ENCODE measurements at places on chromosomes 11 and 22. TPM values are rescaled to one million over a fixed set of nuclear protein-coding genes. Genes with fewer than 3 reads are reported as not detected.

GRCh38 chr11:38460896-38461295 lies 1862.9 kb upstream of the RAG2 start:
- DNase-seq, result no peak
- H3K27me3 ChIP-seq, result no peaks in the 10 kb centered on the region
- no peak overlapping the region for H3K4me3 ChIP-seq
- no peaks in the 10 kb centered on the region for H3K36me3 ChIP-seq

- no peaks in the 10 kb centered on the region for H3K4me1 ChIP-seq
- H3K27ac ChIP-seq, result no peak overlapping the region
- no peaks in the 10 kb centered on the region for H3K27me3 ChIP-seq
- DNase-seq, result no peak
- no peaks in the 10 kb centered on the region for H3K36me3 ChIP-seq
Measured at GRCh38 chr11:113681282-113681681, 24.8 kb downstream of the TMPRSS5 start.

DNA sequence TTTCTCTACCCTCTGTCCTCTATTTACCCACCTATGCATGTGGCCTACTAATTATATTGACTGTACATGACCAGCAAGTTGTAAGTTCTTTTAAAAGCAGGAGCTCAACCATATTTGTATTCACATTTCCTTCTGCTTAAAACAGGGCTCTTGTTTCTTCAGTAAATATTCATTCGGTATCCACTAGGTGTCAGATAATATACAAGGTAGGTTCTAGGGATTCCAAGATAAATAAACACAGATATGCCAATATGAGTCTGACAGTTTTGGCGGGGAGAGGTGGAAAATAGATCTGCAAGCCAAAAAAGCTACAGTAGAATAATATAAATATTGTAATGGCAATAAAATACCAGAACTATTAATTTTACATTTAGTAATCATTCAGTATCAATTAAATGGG lies 15.3 kb upstream of the RAB30 start:
- H3K27ac ChIP-seq, result no peak overlapping the region
- H3K4me3 ChIP-seq, result no peak overlapping the region
- peaks cover 2% of the 10 kb centered on the region for H3K36me3 ChIP-seq
- no peaks in the 10 kb centered on the region for H3K27me3 ChIP-seq

DNA sequence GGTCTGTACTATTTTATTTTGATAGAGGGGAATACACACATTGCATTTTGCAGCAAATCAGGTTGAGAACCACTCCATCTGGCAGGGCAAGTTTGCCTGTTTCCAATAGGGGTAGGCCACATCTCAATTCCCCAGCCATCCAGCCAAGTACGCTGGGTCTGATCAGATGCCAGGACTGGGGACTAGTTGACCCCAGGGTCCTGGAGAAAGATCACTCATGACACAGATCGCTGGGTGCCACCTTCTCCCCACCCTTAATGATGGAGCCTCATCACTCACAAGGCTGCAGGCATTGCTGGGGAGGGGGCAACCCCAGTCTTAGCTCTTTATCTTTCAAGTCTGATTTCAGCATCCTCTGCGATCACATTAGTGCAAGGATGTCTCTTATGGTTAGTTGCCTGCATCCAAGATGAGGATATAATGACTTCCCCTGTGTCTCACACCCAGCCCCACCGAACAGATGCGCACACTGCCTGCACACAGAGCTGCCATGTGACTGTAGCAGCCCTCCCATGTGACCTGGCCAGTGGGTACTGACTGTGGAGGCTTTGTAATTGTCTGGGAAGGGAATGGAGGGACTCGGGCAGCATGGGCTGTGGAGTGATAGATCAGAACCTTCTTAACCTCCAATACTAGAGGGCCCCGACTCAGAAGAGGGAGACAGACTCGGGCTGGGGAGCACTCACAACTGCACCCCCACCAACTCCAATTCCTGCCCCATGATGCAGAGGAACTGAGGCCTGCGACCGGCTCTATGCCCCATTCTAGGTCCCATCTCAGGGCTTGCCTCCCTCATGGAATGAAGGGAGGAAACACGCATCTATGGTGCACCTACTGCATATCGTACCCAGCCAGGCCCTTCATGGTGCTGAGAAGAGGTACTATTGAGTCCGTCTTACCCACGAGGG lies 155.8 kb downstream of the DSCAML1 start:
- no peak overlapping the region for H3K27ac ChIP-seq
- H3K4me3 ChIP-seq, result no peak overlapping the region
- no peaks in the 10 kb centered on the region for H3K36me3 ChIP-seq

DNA sequence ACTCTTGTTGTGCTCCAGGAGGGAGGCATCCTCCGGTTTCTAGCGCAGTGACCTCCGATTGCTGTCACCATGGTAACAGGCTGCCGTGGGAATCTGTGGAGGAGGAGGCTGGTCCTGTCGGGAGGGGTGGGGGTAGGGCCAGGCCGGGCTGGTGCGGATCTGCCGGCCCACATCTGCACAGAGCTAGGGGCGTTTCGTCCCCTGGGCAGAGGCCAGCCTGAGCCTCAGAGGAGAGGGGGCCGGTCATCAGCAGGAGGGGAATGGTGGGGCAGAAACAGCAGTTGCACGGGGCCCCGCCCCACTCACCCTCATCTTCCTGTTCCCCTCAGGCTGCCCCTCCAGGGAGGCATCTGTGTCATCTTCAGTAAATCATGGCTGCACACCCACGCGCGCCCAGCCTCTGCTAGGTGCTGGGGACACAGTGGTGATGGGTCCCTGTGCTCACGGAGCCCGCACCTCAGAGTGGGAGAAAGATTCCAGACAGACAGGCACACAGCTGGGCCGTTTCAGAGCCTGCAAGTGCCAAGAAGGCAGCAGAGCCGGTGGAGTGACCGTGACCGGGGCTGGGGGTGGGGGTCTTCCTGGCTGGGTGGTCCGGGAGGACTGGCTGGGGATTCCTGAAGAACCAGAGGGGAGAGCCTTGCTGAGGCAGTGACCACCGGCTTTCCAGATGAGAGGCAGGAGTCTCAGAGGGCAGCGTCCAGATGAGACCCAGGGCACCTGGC lies 120.5 kb downstream of the CACNA1I start:
- H3K36me3 ChIP-seq, result no peaks in the 10 kb centered on the region
- H3K27me3 ChIP-seq, result peaks cover 21% of the 10 kb centered on the region
- no peak overlapping the region for H3K27ac ChIP-seq
- no peak for DNase-seq
- H3K4me3 ChIP-seq, result no peak overlapping the region

- H3K4me1 ChIP-seq, result peaks cover 34% of the 10 kb centered on the region
- H3K4me3 ChIP-seq, result peak within 1 kb of the TSS; percentile 72
- peak within 1 kb of the TSS; percentile 80 for H3K27ac ChIP-seq
- no peaks in the 10 kb centered on the region for H3K27me3 ChIP-seq
- H3K36me3 ChIP-seq, result no peaks in the 10 kb centered on the region
Measured at GRCh38 chr11:64225608-64226506, at the start of the genes NUDT22 and TRPT1. TSS of gene NUDT22 (plus strand) at chr11:64226274. CDS start at chr11:64226653, 379 bp downstream. TSS of gene TRPT1 (minus strand) at chr11:64226186. CDS start at chr11:64225860, 326 bp downstream.

DNA sequence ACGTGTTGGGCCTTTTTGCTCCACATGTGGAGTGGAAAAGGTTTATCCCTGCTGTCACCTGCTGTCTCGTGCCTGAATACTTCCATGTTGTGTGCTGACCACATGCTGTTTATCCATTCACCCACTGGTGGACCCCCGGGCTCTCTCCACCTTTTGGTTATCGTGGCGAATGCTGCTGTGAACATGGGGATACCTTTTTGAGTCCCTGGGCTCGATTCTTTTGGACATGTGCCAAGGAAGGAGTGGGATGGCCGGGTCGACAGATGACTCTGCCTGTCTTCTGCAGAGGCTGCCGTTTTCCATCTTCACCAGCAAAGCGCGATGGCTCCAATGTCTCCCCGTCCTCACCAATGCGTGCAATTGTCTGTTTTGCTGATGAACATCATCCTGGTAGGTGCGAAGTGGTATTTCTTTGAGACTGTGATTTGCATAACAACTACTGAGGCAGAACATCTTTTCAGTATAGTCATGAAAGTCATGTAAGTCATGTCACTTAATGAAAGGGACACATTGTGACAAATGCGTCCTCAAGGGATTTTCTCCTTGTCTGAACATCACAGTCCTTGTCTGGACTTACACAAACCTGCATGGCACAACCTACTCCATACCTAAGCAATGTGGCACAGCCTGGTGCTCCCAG lies 758.7 kb downstream of the BRD1 start:
- no peak overlapping the region for H3K27ac ChIP-seq
- no peaks in the 10 kb centered on the region for H3K27me3 ChIP-seq
- H3K36me3 ChIP-seq, result no peaks in the 10 kb centered on the region
- no peaks in the 10 kb centered on the region for H3K4me1 ChIP-seq
- DNase-seq, result no peak

The HEPN1 gene
- total RNA-seq, result not detected

- H3K27me3 ChIP-seq, result no peaks in the 10 kb centered on the region
- no peaks in the 10 kb centered on the region for H3K4me1 ChIP-seq
- H3K36me3 ChIP-seq, result no peaks in the 10 kb centered on the region
- no peak overlapping the region for H3K4me3 ChIP-seq
- no peak for DNase-seq
- H3K27ac ChIP-seq, result no peak overlapping the region
Measured at GRCh38 chr11:83063073-83063754, 8.5 kb downstream of the RAB30 start.

The CRACR2B gene
- total RNA-seq, result 22.6 TPM

DNA sequence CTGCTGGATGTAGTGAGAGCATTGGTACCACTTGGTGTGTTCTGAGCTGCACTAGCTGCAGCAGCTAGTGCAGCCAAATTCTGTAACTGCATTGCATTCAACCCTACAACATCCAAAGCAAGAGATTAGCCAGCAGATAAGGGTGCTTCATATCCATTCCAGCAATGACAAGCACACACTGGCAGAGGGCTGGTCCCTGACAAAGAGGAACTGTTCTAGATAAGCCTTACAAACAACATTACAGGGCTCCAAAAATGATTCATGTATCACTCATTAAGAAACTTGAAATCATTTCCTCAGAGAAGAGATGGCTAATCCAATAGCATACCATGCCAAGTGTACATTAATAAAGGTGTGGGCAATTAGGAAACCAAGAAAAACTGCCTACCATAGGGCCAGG lies 28.4 kb upstream of the RAPSN start:
- peaks cover 100% of the 10 kb centered on the region for H3K36me3 ChIP-seq
- no peak for DNase-seq
- H3K27ac ChIP-seq, result no peak overlapping the region
- no peak overlapping the region for H3K4me3 ChIP-seq

DNA sequence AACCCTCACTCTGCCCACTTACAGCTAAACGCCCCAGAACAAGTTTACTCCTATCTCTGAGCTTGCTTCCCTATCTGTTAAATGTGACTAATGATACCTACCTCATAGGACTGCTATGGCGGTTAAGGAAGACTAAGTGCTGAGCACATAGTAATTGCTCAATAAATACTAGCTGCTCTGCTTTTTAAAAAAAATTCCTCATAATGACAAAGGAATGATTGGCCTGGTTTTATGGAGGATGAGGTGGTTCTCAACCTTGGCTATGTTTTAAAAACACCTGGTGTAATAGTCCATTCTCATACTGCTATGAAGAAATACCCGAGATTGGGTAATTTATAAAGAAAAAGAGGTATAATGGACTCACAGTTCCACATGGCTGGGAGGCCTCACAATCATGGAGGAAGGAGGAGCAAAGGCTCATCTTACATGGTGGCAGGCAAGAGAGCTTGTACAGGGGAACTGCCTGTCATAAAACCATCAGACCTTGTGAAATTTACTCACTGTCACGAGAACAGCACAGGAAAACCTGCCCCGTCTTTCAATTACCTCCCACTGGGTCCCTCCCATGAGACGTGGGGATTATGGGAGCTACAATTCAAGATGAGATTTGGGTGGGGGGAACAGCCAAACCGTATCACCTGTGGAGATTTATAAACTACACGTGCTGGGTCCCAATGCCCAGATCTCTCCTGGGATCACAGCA lies 127.2 kb upstream of the SYT13 start:
- H3K27me3 ChIP-seq, result no peaks in the 10 kb centered on the region
- no peaks in the 10 kb centered on the region for H3K36me3 ChIP-seq
- no peak overlapping the region for H3K27ac ChIP-seq
- H3K4me1 ChIP-seq, result no peaks in the 10 kb centered on the region
- no peak for DNase-seq

- H3K4me3 ChIP-seq, result peak overlapping the region; percentile 26
- H3K4me1 ChIP-seq, result peaks cover 58% of the 10 kb centered on the region
- no peak for DNase-seq
- H3K36me3 ChIP-seq, result no peaks in the 10 kb centered on the region
Measured at GRCh38 chr11:73384872-73385689, 8.9 kb downstream of the RELT start.

DNA sequence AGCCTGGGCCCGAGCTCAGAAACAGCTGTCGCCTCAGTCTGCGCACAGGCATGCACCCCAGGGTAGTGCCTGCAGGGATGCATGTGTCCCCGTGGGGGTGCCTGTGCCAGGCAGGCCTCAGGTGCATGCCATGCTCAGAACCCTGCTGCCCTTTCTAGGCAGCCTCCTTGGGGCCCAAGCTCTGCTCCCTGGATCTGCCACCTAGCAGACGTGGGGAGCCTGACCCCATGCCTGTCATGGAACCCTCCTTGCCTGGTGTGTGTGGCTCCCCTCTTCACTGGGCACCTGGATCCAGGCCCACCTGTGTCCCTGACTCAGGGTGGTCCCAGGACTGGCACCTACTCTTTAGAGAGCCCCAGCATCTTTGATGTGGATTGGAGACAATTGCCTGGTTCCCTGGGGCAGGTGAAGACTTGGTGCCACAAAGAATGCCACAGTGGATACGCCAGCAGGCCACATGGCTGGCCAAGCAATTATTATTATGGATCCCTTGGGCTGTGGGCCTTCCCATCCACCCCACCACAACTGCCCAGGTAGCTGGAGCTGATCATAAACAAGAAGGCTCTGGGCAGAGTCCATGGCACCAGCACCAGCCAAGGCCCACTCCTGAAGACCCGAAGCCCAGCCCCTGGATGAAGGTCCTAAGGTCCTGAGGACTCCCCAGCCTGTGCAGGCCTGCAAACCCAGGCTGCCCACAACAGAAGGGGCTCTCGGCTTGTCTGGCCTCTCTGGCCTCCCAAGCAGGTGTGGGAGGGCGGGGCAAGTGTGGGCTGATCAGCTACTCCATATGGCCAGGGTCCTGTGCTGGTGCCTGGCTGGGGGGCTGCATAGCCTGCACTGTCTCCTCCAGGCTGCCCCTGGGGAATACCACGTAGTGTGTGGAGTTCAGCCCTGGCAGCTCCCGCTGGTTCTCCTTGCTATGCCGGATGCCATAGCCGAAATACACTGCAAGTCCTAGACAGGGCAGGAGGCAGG lies 3.8 kb downstream of the SLC7A4 start:
- H3K27me3 ChIP-seq, result peaks cover 49% of the 10 kb centered on the region
- H3K27ac ChIP-seq, result no peak overlapping the region
- H3K4me1 ChIP-seq, result peaks cover 5% of the 10 kb centered on the region
- DNase-seq, result no peak
- no peak overlapping the region for H3K4me3 ChIP-seq
- H3K36me3 ChIP-seq, result no peaks in the 10 kb centered on the region

The TRPC6 gene
- total RNA-seq, result 11.2 TPM

DNA sequence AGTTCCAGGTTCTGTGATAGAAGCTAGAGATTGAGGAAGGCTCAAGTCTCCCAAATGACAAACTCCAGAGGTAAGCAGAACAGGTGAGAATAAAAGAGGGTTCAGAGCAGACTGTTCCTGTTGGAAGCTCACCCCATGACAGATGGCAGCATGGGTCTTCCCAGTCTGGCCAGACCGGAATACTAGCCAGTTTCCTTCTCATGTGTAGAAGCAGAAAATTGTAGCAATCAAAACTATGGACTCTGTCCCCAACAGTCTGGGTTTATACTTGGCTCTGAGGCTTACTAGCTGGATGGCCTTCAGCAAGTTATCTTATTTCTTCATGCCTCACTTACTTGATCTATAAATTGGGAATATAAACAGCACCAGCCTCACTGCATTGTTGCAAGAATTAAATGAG lies 494.8 kb downstream of the MN1 start:
- no peaks in the 10 kb centered on the region for H3K27me3 ChIP-seq
- no peak overlapping the region for H3K27ac ChIP-seq
- DNase-seq, result no peak
- no peaks in the 10 kb centered on the region for H3K36me3 ChIP-seq
- no peaks in the 10 kb centered on the region for H3K4me1 ChIP-seq
